ENCODE measurements at places on chromosomes 12 and 14.

DNA sequence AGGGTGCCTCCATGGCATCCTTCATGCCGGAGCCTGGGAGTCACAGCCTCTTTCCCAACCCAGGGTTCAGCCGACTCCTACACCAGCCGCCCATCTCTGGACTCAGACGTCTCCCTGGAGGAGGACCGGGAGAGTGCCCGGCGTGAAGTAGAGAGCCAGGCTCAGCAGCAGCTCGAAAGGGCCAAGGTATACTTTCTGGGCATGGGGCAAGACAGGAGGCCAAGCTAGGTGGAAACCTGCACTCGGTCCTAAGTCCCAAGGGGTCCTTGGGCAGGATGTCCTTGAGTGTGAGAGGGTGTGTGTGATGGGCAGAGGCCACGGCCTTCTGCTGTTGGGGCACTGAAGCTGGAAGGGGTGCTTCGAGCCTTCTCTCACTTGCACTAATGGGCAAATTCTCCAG, 5.0 kb downstream of the CACNB3 start:
- no peak for DNase-seq

- no peak for DNase-seq
These were observed 33.6 kb downstream of the HMGA2 start for GRCh38 chr12:65857840-65858239.

DNA sequence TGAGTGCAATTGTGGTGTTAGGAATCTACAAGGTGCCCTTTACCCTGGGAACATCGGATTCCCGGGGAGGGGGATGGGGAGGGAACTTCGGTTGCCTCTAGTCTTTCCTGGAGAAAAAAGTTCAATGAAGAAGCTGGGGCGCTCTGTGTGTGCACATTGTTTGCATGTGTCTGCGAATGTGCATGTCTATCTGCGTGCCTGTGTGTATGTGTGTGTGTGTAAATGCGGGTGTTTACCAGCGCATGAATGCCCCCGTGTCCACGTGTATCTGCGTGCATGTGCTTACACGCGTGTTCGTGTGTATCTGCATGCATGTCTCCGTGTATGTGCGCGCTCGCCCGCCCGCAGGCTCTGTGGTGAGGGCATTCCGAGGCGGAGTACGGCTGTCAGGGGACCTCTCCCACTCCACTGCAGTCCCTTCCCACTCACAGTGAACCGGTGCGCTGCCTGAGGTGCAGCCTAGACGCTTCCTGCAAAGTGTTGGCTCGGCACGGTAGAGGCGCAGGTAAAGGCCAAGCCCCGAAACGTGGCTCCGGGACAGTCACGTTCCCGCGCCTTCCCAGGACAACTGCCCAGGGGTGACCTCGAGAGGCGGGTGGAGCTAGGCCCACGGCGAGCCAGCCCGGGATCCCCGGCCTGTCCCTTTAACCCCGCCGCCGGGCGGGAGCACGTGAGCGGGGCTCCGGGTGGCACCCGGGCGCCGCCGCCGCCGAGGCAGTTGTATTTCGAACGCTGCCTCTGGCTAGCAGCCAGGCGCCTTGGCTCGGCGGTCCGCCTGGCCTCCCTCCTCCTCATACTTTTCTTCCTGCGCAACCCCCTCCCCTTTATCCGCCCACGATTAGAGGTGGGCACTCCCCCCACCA, 539 bp upstream of the HMGA2 start:
- DNase-seq: no peak

GRCh38 chr12:63864454-63864706, 19.9 kb downstream of the SRGAP1 start:
- DNase-seq: no peak

GRCh38 chr12:109944561-109945359, 44.7 kb downstream of the TCHP start:
- DNase-seq: no peak

DNA sequence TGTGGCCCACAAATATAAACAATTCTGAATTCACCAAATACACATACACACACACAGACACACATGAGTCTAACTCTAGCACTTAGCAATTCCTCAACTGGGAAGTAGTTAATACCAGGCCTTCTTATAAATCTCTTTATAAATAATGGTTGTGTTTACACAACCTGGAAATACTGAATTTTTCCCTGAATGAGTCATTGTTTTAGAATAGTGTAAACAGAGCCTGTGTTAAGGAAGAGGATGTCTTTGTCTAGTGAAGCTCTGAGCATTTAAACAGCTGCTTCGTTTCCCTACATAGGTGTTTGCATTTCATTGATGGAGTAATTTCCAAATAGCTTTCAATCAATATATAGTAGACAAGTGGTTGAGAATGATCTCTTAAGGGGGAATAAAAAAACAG, 218.8 kb downstream of the BTG1 start:
- no peak for DNase-seq

GRCh38 chr14:35406506-35407305, 2.2 kb upstream of the NFKBIA start:
- peak; percentile 77 for DNase-seq

- DNase-seq: no peak
These were observed 268 bp downstream of the NDUFB1 start for GRCh38 chr14:92121207-92121669.

DNA sequence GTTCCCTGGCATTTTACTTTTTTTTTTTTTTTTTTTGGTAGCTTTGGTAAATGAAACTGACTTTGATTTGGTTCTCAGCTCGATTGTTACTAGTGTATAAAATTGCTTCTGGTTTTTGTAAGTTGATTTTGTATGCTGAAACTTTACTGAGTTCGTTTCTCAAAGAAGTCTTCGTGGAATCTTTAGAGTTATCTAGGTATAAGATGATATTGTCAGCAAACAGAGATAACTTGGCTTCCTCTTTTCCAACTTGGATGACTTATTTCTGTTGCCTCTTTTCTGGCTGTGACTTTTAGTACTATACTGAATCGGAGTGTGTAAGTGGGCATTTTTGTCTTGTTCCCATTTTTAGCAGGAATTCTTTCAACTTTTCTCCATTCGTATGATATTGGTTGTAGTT, 28.1 kb downstream of the USP15 start:
- DNase-seq: no peak

DNA sequence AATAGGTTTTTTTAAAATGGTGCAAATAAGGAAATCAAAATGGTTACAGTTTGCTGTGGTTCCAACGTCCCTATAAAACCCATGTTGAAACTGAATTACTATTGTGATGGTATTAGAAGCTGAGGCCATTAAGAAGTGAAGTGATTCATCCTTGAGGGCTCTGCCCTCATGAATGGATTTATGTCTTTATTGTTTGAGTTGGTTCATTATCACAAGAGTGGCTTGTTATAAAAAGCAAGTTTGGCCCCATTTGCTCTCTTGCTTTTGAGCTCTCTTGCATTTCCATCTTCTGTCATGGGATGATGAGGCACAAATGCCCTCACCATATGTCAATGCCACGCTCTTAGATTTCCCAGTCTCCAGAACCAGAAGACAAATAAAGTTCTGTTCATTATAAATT, 62.3 kb downstream of the PRKD1 start:
- peak; percentile 91 for DNase-seq

- no peak for DNase-seq
These were observed 12.0 kb downstream of the CLSTN3 start for GRCh38 chr12:7142056-7142644.

GRCh38 chr12:116520801-116521471, 38.2 kb upstream of the MAP1LC3B2 start:
- DNase-seq: no peak

DNA sequence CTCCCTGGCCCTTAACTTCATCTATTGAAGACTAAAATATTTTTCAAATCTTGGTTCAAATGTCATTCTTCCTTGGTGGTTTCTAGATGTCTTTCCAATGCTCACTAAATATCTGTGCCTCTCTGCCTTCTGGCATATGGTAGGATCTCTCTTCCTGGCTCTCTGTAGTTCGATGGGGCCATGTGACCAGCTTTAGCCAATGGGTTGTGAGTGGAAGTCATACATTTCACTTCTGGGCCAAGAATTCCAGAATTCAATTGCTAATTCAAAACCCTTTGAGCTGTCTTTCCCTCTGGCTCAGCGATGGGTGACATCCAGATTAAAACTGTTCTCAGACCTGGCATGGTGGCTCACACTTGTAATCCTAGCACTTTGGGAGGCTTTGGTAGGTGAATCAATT, 25.8 kb upstream of the CTDSP2 start:
- no peak for DNase-seq

- DNase-seq: no peak
These were observed 42.5 kb downstream of the PRKAB1 start for GRCh38 chr12:119710374-119710964.

DNA sequence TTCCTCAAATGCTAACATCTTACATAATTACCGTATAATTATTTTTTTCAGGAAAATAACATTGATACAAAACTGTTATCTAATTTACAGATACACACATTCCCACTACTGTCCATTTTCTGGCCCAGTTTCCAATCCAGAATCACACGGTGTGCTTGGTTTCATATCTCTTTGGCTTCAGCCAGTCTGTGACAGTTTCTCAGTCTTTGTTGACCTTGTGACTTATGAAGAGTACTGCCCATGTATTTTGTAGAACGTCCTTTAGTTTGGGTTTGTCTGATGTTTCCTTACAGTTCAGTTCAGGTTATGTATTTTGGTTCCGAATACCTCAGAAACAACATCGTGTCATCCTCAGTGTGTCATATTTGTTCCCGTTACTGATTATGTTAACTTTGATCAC, 16.2 kb downstream of the RXYLT1 start:
- DNase-seq: no peak

DNA sequence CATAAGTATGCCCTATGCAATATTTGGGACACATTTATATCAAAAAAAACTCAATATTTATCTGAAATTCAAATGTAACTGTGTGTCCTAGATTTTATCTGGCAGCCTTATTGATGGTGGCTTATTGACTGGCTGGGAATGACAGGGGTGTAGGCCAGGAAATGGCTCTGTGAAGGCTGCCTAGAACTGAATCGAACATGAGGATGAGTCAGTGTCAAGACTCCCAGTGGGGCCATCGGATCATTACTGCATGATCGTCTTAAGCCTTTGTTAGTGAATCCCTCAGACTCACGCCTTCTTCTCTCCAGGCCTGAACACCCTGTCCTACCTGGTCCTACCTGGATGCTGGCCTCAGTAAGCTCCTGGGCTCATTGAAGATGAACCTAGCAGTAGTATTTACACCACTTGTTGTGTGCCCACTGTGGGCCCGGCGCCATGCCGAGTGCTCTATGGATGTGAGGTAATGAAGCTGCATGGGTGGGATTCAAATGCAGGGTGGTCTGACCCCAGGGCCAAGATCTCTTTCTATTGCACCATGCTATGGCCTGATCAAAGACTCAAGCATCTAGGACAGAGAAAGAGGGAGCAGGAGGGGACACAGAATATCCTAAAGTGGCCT, 21.0 kb upstream of the FAIM2 start:
- no peak for DNase-seq

GRCh38 chr12:42585841-42586216, 3.7 kb downstream of the PRICKLE1 start:
- no peak for DNase-seq

DNA sequence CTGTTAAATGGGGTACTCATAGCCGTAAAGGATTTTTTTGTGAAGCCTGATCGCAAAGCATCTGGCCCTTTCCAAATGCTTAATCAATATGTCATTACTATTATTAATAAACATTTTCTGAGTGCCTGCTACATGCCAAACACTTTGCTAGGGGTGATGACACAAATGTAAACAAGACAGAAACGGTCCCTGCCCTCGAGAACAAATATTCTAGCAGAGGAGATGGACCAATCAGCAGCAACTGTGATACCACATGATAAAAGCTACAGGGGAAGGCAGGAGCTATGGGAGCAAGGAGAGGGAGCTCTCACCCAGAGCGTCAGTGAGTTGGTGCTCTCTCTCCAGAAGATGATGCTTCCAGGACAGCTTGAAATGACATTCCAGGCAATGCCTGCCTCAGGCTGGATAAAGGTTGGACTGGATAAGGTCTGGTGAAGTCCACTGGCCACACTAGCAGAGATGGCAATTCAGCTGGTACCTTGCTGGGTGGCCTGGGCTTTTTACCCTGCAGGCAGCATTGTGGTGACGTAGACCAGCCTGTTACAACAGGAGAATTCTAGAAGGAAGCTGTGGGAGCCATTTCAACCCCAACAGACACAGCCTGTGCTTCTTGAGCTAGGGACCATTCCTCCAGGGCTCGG, 41.1 kb downstream of the ERH start:
- DNase-seq: no peak

GRCh38 chr14:21226467-21226866, 42.8 kb downstream of the HNRNPC start:
- no peak for DNase-seq

GRCh38 chr12:3418609-3419390, 72.2 kb upstream of the PRMT8 start:
- DNase-seq: peak; percentile 48

GRCh38 chr12:113231235-113232088, 10.2 kb downstream of the TPCN1 start:
- no peak for DNase-seq

DNA sequence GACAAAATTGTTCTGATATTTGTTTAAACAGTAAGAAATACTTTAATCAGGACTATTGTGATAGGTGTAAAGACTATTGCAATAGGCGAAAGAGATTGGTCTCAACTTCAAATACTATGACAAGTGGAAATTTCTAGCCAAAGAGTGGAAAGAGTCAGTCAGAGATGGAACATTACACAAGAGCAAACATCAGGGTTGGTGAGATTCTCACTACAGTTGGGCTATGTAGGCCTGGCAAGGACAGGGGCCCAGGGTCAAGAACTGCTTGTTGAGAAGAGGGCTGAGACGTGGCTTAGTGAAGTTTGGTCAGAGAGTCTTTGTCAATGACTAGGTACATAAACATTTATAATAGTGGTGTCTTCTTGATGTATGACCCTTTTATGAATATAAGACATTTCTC, 19.4 kb downstream of the CAND1 start:
- no peak for DNase-seq

- DNase-seq: no peak
These were observed 48.2 kb downstream of the FOXA1 start for GRCh38 chr14:37546621-37547447.

GRCh38 chr12:6839482-6840201, 1.1 kb upstream of the GNB3 start:
- DNase-seq: peak; percentile 82

DNA sequence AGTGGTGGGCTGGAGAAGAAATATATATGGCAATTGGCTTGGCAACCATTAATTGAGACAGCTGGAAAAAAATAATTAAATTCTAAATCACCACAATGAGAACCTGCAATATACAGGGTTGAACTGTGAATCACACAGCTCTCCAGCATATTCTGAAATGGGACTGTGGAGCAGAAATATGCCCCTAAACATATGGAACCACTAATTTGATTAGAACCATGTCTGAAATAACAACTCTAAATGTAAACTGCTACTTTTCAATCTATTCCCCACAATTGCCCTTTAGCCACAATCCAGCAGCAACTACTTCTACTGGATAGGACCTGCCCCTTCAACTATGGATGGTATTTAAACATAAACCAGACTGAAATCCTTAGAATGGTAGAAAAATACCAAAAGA, 330.4 kb downstream of the TRHDE start:
- no peak for DNase-seq

- DNase-seq: no peak
These were observed 127.4 kb upstream of the PRMT8 start for GRCh38 chr12:3363608-3364007.

Data from NCI-H187 treated with DMSO at 0.1 percent for 48 hours (cell line).